ENCODE measurements at places on chromosomes 1 and 21.

- DNase-seq: no peak
These were observed 21.1 kb downstream of the HUNK start for GRCh38 chr21:31893851-31894415.

GRCh38 chr1:81129366-81129765 lies 671.4 kb upstream of the ADGRL2 start:
- no peak for DNase-seq

DNA sequence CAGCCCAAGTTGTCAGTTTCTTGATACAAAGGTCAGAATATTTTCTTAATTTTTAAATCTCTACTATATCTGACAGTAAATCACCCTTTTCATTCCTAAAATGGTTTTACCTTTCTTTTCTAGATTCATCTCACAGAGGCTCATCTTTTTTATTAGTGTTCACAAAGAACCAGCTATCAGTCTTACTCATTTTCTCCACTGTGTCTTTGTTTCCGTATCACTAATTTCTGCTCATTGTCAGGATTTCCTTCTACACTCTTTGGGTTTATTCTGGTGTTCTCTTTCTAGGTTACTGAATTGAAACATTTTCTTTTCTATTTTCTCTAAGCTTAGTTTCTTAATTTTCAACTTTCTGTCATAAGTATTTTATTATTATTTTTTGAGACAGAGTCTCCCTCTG lies 8.7 kb downstream of the AGPAT3 start:
- no peak for DNase-seq

DNA sequence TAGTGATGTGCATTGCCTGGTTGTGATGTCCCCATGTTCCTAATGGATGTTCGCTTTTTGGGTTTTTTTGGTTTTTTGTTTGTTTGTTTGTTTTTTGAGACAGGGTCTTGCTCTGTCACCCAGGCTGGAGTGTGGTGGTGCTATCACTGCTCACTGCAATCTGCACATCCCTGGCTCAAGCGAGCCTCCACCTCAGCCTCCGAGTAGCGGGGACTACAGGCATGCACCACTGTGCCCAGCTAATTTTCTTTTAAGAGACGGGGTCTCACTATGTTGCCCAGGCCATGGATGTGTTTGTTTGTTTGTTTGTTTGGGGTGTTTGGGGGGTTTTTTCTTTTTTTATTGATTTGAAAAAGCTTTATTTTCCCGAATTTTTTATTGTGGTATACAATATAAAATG lies 2.1 kb downstream of the COL6A2 start:
- DNase-seq: no peak

DNA sequence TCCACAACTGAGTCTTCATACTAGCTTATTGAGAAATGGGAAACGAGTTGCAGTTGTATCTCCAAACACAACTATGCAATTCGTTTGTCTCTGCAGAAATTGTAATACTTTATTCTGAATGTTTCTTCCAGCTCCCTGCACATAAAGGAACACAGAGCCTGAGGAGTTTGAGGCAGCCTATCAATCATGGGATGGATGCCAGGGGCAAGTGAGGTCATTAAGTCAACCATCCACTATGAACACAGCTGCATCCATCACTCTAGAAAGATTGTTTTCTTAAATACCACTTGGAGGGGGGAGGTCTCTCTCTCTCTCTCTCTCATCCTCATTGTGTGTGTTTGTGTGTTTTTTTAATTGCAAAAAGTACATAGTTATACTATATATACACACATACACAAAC lies 2.9 kb upstream of the PSMB2 start:
- DNase-seq: no peak

- no peak for DNase-seq
These were observed 143.0 kb downstream of the DNM3 start for GRCh38 chr1:171984262-171984661.

- no peak for DNase-seq
These were observed 219.5 kb downstream of the URB2 start for GRCh38 chr1:229845410-229846138.

DNA sequence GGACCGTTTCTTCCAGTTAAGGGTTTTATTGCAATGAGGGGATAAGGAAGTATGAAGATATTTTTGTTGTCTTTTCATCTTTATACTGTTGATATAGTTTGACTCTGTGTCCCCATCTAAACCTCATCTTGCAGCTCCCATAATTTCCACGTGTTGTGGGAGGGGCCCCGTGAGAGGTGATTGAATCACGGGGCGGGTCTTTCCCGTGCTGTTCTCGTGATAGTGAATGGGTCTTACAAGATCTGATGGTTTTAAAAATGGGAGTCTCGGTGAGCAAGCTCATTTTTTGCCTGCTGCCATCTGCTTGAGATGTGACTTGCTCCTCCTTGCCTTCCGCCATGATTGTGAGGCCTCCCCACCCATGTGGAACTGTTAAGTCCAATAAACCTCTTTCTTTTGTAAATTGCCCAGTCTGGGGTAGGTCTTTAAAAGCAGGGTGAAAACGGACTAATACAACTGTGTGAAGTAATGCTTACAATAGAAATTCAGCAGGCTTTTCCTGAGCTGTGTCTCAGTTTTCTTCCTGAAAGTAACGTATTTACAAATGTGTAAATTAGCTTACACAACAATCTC lies 377.3 kb downstream of the SIPA1L2 start:
- no peak for DNase-seq

DNA sequence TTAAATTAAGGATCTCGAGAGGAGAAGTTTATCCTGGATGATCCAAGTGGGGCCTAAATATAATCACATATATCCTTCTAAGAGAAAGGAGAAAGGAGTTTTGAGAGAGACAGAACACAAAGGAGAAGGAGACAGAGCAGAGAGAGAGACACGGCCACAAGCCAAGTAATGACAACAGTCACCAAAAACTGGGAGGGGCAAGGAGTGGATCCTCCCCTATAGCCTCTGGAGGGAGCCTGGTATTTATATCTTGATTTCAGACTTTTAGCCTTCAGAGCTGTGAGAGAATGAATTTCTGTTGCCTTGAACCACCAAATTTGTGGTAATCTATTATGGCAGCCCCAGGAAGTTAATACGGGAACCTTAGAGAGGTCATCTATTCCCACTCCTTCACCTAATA lies 49.5 kb upstream of the CD1D start:
- DNase-seq: no peak

- DNase-seq: peak; percentile 5
These were observed 41.3 kb downstream of the PLPPR4 start for GRCh38 chr1:99305626-99306025.

- no peak for DNase-seq
These were observed 22.0 kb downstream of the CNST start for GRCh38 chr1:246588159-246588721.

DNA sequence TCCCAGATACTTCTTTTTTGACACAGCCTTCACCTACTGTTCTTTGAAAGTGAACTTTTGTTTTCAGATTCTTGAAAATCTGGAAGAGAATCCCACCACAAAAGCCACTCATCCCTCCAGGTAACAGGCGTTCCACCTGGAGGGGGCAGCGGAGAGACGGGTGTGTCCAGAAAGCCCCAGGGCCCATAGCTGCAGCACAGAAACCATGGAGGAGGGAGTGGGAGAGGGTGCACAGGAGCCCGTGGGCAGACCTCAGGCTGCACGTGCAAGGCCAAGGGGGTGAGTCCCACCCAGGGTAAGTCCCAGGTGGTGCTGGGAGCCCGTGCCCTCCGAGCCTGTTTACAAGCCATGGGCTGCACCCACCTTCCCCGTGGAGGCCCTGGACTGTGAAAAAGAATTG lies 86.5 kb downstream of the PSMG1 start:
- no peak for DNase-seq

GRCh38 chr1:156848461-156849150 lies 10.3 kb downstream of the INSRR start:
- no peak for DNase-seq

GRCh38 chr1:215793180-215793579 lies 226.1 kb downstream of the KCTD3 start:
- DNase-seq: peak; percentile 81

- peak; percentile 34 for DNase-seq
These were observed 121.2 kb downstream of the EPHB2 start for GRCh38 chr1:22831729-22832413.

GRCh38 chr1:30422251-30422650 lies 301.1 kb downstream of the MATN1 start:
- no peak for DNase-seq

DNA sequence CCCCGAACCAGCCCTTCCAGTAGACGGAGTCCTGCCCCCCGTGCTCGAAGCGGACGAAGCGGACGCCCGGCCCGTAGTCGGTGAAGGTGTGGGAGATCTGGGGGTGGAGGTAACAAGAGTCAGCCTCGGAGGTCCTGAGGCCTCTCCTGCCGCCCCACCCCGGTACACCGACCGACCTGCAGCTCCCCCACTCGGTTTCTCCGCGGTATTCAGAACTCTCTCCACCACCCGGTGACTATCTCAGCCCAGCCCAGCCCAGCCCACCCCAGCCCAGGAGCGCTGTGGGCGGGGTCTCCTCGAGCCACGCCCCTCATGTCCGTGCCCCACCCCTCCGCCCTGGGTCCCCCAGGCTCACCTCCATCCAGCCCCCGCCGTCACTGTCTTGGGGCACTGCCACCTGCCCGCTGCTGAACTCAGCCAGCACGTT lies 5.5 kb downstream of the FBXO2 start:
- DNase-seq: no peak

DNA sequence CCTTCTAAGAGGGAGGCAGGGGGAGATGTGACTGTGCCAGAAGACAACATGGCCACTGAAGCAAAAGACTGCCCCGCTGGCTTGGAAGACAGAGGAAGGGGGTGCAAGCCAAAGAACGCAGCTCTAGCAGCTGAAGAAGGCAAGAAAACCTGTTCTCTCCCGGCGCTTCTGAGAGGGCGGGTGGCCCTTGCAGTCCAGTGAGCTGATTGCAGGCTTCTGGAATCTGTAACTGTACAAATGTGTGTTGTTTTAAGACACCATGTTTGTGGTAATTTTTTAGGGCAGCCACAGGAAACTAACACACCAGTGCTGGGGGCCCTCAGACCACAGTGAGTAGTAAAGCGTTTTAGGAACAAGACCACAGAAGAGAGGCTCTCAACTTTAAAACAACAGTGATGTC lies 47.0 kb downstream of the CD46 start:
- no peak for DNase-seq

GRCh38 chr1:15676688-15677661 lies 7.1 kb upstream of the PLEKHM2 start:
- no peak for DNase-seq

GRCh38 chr1:40344597-40344996 lies 27.5 kb upstream of the COL9A2 start:
- DNase-seq: peak; percentile 14

DNA sequence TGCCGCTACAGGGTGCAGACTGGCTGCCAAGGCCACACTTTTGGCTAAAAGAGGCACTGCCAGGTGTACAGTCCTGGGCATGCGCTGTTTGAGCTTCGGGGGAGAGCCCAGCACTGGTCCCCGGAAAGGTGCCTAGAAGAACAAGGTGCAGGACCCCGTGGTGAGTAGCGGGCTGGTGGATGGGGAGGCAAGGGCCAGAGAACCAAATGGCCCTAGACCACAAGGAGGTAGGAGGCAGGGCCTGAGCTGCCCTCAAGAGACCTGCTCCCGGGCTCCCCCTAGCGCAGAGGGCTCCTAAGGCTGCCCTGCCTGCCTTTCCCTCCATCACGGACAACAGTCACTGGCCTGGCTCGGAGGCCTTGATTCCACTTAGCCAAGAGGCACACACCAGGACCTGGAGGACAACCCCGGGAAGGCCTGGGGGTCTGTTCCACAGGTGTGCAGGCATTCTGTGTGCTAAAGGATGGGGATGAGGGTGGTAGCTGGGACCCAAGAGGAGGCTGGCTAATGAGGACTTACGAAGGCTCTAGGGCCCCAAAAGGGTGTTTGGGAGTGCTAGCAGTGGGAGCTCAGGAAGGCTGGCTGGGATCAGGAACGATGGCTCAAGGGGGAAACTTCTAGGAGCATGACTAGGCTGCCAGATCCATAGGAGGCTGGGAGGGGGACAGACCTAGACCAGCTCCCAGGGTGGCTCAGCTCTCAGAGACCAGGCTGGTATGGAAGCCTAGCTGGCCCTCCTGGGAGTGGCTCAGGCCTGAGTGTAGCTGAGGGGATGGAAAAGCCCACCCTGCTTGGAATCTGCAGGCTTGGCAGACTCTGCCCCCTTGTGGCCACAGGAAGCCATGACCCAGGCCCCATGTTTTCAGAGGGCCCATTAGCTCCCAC lies 742 bp downstream of the ARTN start:
- DNase-seq: peak; percentile 37

DNA sequence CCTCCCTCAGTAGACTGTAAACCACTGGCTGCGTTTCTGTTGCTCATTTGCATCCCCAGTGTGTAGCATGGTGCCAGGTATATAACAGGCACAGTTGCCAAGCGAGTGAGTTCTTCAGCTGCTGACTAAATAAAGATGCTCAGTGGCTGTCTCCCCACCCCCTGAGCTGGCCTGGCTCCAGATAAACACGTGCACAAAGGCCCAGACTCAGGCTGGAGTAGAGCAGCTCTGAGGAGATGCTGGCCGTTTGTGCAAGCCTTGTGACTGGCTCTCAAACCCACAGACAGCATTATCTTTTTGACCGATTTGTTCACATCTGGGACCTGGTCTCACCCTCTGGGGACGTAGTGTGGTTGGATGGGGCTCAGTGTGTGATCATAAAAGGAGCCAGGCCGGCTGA lies 7.1 kb downstream of the CHRNB2 start:
- peak; percentile 13 for DNase-seq

- DNase-seq: no peak
These were observed 31.5 kb downstream of the COL18A1 start for GRCh38 chr21:45436351-45437065.

GRCh38 chr1:28156821-28157220 lies 19.7 kb downstream of the PTAFR start:
- no peak for DNase-seq

GRCh38 chr1:25541889-25542658 lies 1.3 kb upstream of the LDLRAP1 start:
- no peak for DNase-seq

- DNase-seq: no peak
These were observed 44.4 kb upstream of the B3GALT5 start for GRCh38 chr21:39568361-39568760.

- DNase-seq: peak; percentile 83
These were observed 596.3 kb downstream of the KIF26B start for GRCh38 chr1:245751116-245751515.

DNA sequence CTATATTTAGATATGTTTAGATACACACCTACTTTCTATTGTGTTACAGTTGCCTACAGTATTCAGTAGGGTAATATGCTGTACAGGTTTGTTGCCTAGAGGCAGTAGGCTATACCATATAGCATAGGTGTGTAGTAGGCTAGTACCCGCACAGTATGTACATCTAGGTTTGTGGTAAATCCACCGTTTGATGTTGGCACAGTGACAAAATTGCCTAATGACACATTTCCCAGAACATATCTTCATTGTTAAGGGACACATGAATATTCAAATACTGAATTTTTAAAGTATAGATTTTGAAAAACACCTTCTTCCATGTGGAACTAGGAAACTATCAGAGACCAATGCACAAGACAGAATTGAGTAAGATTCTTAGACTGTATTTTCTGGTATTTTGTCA lies 22.6 kb upstream of the PDC start:
- no peak for DNase-seq

All from fibroblast of skin of left quadriceps (primary cell).